NB4 (cell line): ENCODE measurements at places on chromosomes 2 and 18.

GRCh38 chr2:187075199-187075635 is 226.2 kb upstream of the ZSWIM2 start:
- no peak for DNase-seq

DNA sequence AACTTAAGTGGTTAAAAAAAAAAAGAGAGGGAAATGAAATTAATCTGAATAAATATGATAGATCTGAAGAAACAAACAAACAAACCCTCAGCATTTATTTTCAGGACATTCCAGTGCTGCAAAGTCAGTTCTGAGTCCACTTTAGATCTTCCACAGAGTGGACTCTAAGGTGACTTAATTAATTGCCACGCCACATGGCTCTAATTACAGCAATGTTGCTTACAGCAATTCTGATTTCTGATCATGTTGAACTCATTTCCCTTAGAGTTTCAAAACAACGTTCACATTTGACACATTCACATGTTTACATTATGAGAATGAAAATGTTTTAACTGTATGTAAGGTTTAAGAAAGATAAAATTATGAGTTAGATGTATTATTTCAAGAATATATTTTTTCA is 38.6 kb upstream of the RASGRP3 start:
- DNase-seq, result no peak

DNA sequence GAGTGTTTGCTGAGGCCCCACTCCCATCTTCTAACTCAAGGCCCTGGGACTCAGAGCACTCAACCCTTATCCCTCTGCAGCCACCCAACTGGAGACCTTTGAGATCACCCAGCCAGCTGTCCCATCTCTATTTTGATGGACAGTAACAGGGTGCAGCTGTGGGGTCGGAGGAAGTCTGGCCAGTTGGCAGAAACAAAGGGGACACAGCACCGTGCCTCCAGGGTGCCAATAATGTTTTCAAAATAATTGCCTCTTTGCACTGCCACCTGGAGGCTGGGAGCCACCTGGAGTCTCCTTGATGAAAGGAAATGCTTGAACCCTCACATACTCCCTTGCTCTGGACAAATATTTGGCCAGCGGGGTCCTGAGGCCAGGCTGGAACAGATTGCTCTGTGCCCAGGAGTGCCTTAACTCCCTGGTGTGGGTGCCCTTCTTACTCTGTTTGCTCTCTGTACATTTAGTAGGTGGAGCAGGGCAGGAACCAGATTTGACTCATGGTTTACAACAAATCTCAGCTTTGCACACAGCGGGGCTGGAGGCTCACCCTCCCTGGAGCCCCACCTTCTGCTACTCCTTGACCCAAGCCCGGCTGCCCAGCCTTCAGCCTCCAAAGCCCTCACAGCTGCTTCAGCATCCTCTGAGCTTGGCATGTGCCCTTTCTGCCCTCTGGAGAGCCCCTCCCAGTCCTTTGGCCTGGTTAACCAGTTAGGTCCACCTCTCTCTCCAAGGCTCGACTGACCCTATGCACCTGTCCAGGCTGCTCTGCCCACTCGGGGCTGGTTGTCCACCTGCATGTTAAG is 17.2 kb downstream of the MAL start:
- no peak for DNase-seq

DNA sequence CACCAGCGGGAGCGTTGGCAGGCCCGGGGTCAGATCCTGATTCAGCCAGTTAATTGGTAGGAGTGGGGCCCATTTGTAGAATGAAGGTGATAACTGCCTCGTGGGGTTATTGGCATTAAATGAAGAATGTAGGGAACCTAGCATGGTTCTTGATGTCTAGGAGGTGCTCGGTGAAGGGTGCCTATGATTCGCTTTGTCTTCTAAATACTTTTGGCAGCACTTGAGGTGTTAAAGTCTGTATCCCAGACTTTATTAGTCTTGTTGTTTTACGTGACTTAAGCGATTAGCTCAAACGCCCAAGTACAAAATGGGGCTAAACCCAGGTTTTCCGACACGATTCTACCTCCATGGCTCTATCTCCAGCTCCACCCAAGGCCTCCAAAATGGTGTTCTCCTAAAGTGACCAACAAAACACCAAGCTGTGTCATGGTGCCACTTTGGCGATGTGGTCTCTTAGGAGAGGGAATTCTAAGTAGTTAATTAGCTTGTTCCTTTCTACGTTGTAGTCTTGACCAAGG is 980 bp upstream of the PPP4R1 start:
- peak; percentile 28 for DNase-seq

- DNase-seq, result no peak
Measured at GRCh38 chr2:61438670-61439069, 32.2 kb downstream of the USP34 start.

- no peak for DNase-seq
Measured at GRCh38 chr2:102229141-102229769, 42.4 kb downstream of the IL1RL2 start.

DNA sequence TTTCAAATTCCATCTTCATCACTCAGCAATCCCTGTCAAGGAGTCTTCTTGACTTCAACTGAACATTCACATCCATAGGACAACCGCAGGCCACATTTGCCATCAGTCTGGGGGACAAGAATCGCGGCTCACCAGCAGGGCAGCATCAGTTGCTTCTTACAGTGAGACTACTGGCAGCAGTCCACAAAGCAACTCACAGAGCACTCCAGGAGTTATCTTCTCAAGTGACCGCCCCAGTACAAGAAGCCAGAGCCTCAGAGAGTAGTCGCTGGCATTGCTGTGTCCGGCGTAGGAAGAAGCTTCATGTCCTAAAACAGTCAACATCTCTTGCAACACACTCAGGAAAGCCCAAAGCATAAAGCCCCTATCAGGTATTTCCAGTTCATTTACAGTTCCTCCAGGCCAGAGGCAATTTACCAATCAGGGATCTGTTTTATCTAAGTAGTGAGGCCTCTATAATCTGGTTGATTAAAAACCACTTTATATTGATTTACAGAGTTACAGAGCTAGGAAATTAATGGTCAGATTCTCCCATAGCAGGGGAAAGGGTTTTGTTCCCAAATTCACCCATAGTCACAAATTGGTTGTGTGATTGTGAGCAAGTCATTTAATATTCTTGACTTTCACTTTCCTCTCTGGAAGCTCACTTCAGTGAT is 177.3 kb downstream of the NBAS start:
- no peak for DNase-seq

DNA sequence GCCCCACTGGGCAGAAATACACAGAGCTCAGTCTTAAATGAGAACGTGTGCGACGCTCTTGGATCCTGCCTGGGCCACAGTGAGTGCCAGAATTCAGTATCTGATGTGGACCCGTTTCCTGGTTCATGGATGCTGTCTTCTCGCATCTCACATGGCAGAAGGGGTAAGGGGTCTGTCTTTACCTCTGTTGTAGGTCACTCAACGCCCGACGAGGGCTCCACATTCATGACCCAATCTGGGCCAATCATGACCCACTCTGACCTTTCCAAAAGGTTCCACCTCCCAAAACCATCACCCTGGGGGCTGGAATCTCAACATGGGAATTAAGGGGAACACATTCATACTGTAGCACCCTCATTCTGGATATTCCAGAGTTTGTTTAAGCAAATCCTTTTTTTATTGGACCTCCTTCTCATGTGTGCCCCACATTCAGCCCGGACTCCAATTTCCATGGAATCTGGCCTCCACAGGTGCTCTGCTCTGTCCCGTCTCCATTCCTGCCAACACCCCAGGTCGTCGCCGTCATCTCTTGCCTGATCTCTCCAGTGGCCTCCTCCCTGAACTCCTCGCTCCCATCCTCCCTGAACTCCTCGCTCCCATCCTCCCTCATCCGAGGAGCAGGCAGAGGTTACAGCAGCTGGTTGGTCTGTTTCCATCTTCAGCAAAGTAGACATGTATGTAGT is 78.9 kb upstream of the OTOS start:
- DNase-seq, result no peak

DNA sequence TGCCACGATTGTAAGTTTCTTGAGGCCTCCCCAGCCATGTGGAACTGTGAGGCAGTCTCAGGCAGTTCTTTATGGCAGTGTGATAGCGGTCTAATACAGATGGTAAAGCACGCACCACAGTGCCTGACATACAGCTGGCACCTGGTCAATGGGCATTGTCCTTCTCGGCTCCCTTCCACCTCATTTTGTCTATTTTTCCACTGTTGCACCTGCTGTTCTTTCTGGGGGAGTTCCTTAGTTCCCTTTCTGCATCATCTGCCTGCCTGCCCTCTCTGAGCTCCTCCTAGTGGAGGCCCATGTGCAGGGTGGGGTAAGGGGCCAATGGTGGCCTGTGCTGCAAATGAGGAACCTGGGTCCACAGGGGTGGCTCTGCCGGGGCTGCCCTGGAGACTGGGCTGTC is 157.6 kb downstream of the LPIN1 start:
- DNase-seq, result peak; percentile 75

DNA sequence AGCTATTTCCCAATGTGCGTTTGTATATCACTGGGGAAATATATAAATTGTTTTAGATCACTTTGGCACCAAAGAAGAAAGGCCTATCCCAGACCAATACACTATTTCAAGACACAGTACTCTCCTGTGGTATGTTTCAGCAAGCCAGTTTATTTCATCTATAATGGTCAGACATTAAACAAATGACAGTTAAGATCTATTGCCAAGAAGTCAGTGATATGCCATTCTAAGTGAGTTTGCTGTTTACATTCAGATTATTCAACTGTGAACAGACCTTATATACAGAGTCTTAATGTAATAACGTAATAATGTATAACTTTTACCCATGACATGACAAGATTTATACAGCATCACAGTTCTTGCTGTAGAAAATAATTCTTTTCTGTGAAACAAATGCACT is 352.7 kb downstream of the CDH7 start:
- DNase-seq, result no peak

DNA sequence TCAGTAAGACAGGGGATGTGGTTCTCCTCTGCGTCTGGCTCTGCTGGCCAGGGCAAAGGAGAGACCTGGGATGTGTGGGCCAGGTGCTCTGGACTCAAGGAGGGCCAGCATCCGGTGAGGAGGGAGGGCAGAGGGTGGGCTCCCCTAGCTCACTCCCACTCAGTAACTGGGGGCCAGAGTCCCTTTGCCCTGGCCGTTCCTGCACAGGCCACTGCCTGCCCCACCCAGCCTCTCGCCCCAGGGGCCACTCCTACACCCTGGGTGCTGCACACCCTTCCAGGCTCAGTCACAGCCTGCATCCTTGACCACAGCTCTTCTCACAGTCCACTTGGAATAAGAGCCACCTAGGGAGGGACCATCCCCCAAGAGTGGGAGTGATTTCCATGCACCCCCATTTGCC is 41.0 kb downstream of the SNED1 start:
- no peak for DNase-seq

DNA sequence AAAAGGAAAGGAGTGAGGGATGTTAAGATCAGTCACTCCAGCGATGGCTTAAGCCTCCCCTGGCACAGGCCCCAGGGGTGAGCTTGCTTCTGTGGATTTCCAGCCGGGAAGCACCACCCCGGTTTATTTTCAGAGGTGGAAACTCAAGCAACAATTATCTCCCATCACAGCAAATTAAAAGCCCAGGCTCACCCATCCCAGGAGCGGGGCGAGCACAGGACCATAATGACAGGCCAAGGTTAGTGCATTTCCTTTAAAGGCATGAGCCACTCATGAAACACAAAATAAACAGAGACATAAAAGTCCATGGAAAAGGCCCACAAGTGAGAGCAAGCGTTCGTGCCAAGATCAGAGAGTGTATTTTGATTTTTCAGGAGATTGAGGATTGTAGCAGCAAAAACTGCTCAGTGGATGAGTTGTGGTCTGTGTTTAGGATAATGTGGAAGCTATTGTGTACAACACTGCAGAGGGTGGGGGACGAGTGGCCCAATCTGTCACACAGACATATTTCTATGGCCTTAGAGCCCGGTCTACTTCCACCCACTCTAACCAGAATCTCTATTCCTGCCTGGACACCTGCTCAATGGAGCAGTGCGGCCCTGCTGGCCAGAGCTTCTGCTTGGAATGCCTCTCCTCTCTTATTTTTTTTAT is 111.4 kb upstream of the CDC42EP3 start:
- no peak for DNase-seq

- DNase-seq, result no peak
Measured at GRCh38 chr2:133266926-133267590, 301.2 kb downstream of the NCKAP5 start.

- DNase-seq, result no peak
Measured at GRCh38 chr2:170365686-170366085, 187.7 kb downstream of the MYO3B start.
